ENCODE measurements at places on chromosomes 7 and 10. TPM values are rescaled to one million over a fixed set of nuclear protein-coding genes. Genes with fewer than 3 reads are reported as not detected.

The NYAP1 gene
- 0.09 TPM for polyA plus RNA-seq

The CACNA2D1 gene
- polyA plus RNA-seq: 31.7 TPM

The ASZ1 gene
- polyA plus RNA-seq: 0.03 TPM

The TACR2 gene
- 0.15 TPM for polyA plus RNA-seq

The TFPI2 gene
- 57.6 TPM for polyA plus RNA-seq

The STK31 gene
- 0.01 TPM for polyA plus RNA-seq

The OR2A25 gene
- polyA plus RNA-seq: not detected

Measured in fibroblast of lung (primary cell).